Stimulated activated CD4-positive, alpha-beta T cell treated with anti-CD3 and anti-CD28 coated beads, Interleukin-4, amount 100 ng/mL, for 24 hours (primary cell): ENCODE measurements at places on chromosomes 5 and 9.
A peak's percentile ranks its signal among the peaks of the same experiment; 100 is the strongest.

DNA sequence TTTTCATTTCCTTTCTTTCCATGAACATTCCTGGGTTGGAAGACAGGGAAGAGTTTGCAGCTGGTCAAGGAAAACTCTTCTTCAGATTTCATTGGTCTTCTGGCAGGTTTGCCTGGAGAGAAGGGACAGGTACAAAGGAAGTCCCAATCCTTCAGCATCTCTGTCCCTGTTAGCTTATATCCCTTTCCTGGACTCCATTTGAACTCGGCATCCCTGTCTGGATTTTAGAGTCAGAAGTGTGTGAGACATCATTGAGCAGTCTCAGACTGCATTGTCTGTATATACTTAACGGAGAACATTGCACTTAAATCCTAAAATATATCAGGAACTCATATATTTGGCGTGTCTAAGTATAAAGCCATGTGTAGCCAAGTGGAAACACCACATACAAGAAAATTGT lies 54.9 kb downstream of the ADGRV1 start:
- DNase-seq: no peak

- no peak for DNase-seq
Measured at GRCh38 chr9:71778085-71778484, 9.8 kb upstream of the CEMIP2 start.

GRCh38 chr9:82490019-82490499 lies 501.5 kb downstream of the SPATA31D1 start:
- no peak for DNase-seq

- no peak for DNase-seq
Measured at GRCh38 chr9:101993771-101994170, 255.3 kb upstream of the GRIN3A start.

GRCh38 chr5:14171046-14171445 lies 27.9 kb downstream of the TRIO start:
- no peak for DNase-seq

- DNase-seq: no peak
Measured at GRCh38 chr5:75510417-75510835, 1.0 kb downstream of the CERT1 start.

GRCh38 chr5:32274548-32275395 lies 38.0 kb downstream of the MTMR12 start:
- DNase-seq: no peak

GRCh38 chr5:134018154-134018985 lies 13.6 kb upstream of the VDAC1 start:
- no peak for DNase-seq

DNA sequence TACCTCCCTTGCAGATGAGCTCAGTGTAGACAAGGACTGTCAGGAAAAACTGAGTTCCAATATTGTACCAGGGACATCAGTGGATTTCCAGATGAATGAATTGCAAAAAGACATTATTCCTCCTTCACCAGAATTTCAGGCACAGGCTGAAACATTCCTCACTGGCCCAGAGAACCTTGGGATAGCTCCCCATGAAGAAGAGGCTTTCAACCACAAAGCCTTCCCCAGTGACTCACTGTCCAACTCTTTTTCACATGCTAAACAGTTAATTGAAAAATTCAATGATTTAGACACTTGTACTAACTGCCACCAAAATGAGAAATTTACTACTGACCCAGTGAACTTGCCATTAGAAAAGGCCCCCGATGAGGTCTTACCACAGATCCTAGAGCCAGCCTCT lies 144.5 kb downstream of the UNC13B start:
- no peak for DNase-seq

- DNase-seq: no peak
Measured at GRCh38 chr5:150318613-150319483, 16.1 kb upstream of the ARSI start.

GRCh38 chr5:1780614-1780930 lies 19.1 kb downstream of the MRPL36 start:
- no peak for DNase-seq

DNA sequence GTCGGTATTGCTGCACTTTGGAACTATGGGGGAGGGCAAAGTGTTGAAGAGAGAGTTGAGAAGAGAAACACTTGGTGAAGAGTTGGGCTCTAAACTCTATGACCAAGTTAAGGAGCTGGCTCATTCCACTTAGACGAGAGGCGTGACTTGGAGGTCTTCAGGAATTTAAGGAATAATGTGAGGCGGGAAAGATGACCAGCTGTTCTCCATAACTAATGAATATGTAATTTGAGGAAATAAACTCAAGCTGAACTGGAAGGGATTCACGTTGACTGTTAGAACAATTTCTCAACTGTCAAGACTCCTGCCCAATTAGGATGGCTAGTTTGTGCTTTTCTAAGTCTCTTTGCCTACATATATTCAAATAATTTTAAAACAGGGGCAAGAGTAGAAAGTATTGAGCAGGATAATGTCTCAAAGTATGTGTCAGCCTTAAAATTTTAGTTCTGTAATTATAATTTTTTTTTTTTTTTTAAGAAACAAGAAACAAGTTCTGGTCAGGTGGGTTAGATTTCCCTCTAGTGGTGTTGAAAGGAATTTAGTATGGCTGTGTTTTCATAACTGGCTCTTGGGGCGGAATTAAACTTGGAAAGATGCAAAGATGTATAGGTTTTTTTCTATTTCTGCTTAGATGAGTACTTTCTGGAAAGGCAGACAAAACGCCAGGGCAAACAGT lies 33.4 kb downstream of the TMEM252 start:
- no peak for DNase-seq

DNA sequence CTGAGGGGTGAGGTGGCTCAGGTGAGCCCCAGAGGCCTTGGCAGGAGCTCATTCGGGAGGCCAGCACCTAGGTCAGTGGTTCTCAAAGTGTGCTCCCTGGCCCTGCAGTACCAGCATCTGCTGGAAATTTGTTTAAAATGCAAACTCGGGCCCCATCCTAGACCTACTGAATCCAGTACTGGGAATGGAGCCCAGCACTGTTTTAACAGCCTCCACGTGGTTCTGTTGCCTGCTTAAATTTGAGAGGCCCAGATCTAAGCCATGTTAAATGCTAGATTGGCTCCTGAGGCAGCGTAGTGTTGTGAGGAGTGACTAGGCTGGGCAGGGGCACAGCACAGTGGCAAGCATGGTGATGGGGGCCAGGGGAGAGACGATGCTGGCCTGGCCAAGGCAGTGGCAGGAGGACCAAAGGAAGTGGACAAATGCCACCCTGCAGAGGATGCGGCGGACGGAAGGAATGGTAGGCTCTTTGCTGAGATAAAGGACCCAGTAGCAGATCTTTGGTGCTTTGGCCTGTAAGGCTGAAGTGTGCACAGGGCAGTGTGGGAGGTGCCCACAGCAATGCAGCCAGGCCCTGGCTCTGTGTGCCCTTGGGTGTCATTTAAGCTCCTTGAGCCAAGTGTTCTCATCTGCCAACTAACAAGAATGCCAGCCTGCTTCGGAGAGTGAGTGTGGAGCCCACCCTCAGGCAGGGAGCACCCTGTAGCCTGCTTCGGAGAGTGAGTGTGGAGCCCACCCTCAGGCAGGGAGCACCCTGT lies 4.2 kb downstream of the PRR7 start:
- no peak for DNase-seq

DNA sequence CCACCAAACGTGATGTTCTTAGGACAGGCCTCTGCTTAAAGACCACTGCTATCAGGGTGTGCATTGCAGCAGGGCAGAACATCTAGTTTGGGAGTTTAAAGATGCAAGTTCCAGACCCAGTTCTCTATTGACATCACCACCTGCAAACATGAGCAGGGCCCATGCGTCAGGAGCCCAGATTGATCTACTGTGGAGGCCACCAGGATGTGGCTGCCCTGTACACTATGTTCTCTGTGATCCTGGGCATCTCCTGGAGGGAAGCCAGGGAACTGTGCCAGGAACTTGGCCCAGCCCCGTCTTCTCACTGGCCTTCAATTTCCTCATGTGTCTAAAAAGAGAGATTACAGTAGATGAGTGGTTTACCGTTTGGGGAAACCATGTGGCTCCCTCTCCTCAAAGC lies 87.1 kb downstream of the PDE6A start:
- no peak for DNase-seq

- DNase-seq: no peak
Measured at GRCh38 chr5:5155617-5156016, 15.5 kb downstream of the ADAMTS16 start.

DNA sequence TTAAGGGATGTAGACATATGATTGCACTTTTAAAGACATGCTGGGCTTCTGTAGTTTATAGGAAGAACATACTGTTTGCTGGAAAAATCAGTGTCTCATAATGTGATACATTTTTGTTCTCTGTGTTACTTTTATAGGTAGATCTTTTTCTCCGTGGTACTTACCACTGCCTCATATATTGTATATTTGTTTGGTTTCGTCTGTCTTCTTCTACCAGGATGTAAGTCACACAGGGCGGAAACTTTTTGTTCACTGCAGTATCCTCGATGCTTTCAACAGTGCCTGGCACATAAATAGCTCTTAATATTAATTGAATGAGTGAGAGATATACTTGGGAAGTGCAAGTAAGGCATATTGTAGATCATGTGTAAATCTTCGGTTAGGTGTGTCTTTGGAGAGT lies 135.4 kb downstream of the GDNF start:
- DNase-seq: no peak

DNA sequence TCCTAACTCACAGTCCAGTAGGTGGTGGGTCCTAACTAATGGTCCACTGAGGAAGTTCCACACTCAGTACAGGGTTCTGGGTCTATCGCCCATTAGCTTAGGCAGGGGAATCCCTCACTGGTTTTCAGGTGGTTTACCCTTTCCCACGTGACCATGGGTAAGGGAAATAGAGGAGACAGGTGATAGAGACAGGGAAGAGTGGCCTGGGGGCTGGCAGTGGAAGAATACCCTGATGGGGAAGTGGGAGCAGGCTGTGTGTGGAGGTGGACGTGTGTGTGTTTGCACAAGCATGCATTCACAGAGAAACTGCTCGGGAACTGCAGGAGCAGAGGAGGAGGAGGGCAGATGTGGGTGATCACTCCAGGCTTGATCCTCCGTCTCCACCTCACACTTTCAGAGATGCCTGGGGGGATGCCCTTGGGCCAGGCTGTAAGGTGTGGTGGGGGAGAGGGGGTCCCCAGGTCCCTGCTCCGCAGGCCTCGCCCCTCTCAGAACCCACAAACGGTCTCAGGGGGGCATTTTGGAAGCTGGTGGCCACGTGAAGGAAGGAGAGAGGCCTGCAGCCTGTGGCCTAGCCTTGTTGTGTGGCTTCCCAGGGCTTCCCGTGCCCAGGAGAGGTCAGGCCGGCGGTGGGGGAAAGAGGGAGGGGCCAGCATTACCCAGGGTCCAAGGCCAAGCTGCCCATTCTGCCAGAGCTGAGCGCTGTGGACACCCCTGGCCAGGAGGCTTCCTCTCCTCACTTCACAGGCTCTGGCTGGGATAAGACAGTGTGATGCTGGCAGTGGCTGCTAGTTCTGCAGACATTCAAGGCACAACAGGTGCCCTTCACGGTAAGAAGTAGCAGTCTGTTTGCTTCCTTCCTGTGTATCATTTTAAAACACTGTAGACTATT lies 80.0 kb downstream of the OTULIN start:
- DNase-seq: no peak

DNA sequence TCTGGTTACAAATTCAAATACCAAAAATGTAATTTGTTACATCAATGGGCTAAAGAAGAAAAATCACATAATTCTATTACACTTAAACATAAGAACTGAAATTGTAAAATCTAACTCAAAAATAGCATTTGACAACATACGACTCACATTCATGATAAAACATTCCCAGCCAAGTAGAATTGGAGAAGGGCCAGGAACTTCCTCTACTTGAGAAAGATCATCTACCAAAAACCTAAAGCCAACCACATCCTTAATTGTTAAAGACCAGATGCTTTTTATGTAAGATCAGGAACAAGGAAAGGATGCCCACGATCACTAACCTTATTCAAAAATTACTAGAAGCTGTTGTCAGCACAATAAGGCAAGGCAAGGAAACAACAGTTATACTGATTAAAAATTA lies 1819.8 kb upstream of the C9orf72 start:
- no peak for DNase-seq

GRCh38 chr5:72255237-72255636 lies 64.8 kb downstream of the MRPS27 start:
- DNase-seq: no peak

DNA sequence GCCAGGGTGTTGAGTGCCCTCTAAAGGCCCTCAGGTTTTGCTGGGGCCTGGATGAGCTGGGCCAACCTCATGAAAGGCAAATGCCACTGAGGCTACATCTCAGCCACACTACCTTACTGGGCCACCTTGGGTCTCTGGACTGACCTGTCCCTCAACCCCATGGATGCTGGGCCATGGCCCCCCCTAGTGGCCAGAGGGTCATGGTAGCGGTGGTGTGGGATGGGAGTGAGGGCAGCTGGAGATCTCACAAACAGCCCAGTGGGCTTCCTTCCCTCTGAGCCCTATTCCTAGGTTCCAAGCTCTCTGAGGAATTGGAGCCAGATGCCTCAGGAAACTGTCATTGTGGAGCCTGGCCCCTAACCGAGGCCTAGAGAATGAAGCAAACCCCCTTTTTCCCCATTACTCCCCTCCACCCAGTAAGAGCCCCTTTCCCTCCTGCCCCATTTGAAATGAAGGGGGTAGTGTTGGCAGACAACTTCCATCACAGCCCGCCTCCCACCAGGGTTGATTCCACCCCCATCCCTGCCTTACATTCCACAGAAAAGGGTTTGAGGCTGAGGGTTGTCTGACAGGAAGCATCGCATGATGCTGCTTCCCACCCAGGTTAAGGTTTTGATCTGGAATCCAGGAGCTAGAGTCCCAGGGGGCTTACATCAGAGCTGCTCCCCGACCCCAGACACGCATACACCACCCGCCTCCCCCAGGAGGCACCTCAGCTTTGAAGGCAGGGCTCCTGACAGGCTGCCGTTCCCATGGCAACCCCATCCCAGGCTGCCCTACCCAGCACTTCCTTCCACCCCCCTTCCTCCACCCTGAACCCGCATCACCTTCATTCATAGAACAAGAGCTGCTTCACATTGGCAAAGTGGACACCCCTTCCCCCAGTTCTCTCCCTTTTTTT lies 63.9 kb downstream of the PCDH1 start:
- DNase-seq: peak; percentile 36

- DNase-seq: no peak
Measured at GRCh38 chr5:81817980-81818379, 67.1 kb upstream of the SSBP2 start.

- no peak for DNase-seq
Measured at GRCh38 chr5:158064334-158065123, 205.6 kb upstream of the CLINT1 start.

DNA sequence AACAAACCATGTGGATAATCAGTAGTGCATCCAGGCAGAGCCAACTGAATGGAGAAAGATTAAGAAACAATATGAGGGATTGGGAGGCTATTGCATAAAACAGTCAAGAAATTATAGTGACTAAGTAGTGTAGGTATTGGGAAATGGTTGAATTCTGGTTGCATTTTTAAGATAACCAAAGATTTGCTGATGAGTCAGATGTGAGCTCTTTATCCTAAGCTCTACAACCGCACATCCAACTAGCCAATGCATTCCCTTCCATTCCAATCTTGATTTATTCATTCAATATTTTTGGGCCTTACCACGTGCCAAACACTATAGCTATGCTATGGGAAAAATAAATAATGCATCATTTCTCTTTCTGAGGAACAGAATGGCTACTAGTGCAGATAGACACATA lies 524.5 kb upstream of the RGMB start:
- DNase-seq: no peak
